ENCODE measurements at places on chromosomes 3 and 15. TPM values are rescaled to one million over a fixed set of nuclear protein-coding genes. Genes with fewer than 3 reads are reported as not detected.

DNA sequence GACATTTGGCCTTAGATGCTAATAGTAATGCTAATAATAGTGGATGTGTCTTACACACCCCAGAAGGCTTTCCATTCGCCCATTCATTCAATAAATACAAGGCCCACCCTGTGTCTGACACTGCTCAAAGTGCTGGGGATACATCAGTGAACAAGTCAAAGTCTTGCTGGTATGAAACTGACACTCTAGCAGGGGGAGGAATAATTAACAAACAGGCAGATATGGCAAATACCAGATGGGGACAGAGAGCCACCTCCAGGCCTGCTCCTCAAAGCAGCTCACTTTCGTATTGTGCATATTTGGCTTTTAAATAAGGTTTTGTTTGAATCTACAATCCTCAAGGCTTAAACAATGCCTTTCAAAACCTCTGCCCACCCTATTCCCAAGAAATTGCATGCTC lies 28.3 kb upstream of the LYZL4 start:
- DNase-seq, result no peak
- H3K27ac ChIP-seq, result no peak overlapping the region
- H3K36me3 ChIP-seq, result no peaks in the 10 kb centered on the region
- no peak overlapping the region for H3K4me3 ChIP-seq

GRCh38 chr15:57866149-57866736 lies 159.7 kb downstream of the POLR2M start:
- peak; percentile 15 for DNase-seq
- H3K4me3 ChIP-seq, result no peak overlapping the region
- H3K27ac ChIP-seq, result no peak overlapping the region
- peaks cover 2% of the 10 kb centered on the region for H3K27me3 ChIP-seq
- H3K36me3 ChIP-seq, result no peaks in the 10 kb centered on the region

DNA sequence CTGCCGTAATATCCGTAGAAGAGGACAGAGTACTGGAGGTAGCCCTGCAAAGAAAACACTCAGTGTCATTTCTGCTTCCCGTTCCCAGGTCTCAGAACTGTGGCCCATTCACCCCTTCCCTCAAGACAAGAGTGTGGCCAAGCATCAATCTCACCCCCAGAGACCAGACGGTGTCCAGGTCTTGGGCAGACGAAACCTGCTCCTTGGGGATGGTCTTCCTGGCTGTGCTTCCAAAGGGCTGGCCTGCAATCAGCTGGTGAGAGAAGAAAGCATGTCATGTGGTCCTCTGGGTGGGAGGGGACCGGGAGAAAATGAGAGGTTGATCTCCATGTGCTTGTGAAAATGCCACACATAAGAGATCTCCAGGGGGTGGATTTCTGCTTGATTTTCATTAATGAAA lies 15.8 kb downstream of the TMC3 start:
- H3K36me3 ChIP-seq, result no peaks in the 10 kb centered on the region
- H3K4me1 ChIP-seq, result no peaks in the 10 kb centered on the region
- DNase-seq, result no peak
- H3K27me3 ChIP-seq, result no peaks in the 10 kb centered on the region
- no peak overlapping the region for H3K4me3 ChIP-seq

DNA sequence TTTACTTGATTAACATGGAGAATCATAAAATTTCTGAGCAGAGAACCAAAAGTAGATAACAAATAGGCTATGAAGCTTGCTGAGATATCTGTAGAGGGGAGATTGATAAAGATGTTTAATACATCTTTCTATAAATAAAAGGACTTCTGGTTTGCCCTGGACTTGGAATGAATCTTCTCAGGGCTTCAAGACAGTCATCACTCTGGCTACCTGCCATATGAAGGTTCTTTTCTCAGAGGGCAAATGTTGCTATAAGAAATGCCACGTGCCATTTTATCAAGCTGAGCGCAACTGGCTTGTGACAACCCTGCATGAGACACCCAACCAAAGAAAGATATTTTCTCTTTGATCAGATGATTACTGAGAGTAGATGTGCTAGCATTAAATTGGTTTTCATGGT lies 192.5 kb downstream of the WNT5A start:
- H3K4me1 ChIP-seq, result no peaks in the 10 kb centered on the region
- H3K4me3 ChIP-seq, result no peak overlapping the region
- H3K27ac ChIP-seq, result no peak overlapping the region
- H3K27me3 ChIP-seq, result no peaks in the 10 kb centered on the region
- DNase-seq, result no peak
- H3K36me3 ChIP-seq, result no peaks in the 10 kb centered on the region

The ZNF660 gene
- total RNA-seq, result 3.3 TPM

The ANKRD63 gene
- not detected for total RNA-seq

Measured in fibroblast of lung (primary cell).